ENCODE measurements at places on chromosomes 3 and 15. TPM values are rescaled to one million over a fixed set of nuclear protein-coding genes. Genes with fewer than 3 reads are reported as not detected.
A peak's percentile ranks its signal among the peaks of the same experiment; 100 is the strongest.

- H3K4me1 ChIP-seq = peaks cover 19% of the 10 kb centered on the region
- peaks cover 52% of the 10 kb centered on the region for H3K36me3 ChIP-seq
- H3K27me3 ChIP-seq = no peaks in the 10 kb centered on the region
- H3K4me3 ChIP-seq = no peak overlapping the region
Observed at GRCh38 chr15:96262549-96263489, 67.7 kb upstream of the NR2F2 start.

GRCh38 chr3:195012100-195012499 lies 258.9 kb downstream of the XXYLT1 start:
- DNase-seq = no peak
- no peak overlapping the region for H3K27ac ChIP-seq
- no peak overlapping the region for H3K4me3 ChIP-seq
- no peaks in the 10 kb centered on the region for H3K36me3 ChIP-seq
- H3K27me3 ChIP-seq = peaks cover 28% of the 10 kb centered on the region

DNA sequence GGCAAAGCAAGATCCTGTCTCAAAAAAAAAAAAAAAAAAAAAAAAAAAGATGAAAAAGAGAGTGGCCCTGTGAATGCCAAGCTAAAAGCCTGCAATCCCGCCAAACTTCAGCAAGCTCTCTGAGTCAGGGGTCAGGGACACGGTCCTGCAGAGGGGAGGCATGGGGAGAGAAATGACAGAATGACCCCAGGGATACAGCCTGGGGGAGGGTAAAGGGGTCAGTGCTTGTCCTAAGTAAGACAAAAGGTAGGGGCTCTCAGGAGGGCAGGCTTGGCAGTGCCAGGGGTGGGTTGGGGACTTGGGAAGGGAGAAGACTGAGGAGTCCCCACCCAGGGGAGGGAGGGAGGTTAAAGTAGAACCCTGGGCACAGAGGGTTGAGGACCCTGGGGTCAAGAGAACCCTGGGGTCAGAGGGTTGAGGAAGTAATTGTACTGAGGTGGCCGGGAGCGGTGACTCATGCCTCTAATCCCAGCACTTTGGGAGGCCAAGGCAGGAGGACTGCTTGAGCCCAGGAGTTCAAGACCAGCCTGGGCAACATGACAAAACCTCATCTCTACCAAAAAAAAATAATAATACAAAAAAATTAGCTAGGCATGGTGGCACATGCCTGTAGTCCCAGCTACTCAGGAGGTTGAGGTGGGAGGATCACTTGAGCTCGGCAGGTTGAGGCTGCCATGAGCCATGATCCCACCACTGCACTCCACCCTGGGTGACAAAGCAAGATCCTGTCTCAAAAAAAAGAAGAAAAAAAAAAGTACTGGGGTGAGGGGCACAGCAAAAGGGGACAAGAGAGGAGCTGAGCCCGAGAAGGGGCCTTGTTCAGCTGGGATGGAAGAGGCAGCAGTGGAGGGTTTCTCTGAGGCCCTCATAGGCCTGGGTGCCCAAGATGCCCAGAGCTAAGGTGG lies 5.2 kb upstream of the SEMA3B start:
- H3K36me3 ChIP-seq = no peaks in the 10 kb centered on the region
- no peaks in the 10 kb centered on the region for H3K27me3 ChIP-seq
- H3K4me1 ChIP-seq = peaks cover 78% of the 10 kb centered on the region
- DNase-seq = no peak
- H3K4me3 ChIP-seq = no peak overlapping the region

Gene SLC12A8
- total RNA-seq = 2.0 TPM

DNA sequence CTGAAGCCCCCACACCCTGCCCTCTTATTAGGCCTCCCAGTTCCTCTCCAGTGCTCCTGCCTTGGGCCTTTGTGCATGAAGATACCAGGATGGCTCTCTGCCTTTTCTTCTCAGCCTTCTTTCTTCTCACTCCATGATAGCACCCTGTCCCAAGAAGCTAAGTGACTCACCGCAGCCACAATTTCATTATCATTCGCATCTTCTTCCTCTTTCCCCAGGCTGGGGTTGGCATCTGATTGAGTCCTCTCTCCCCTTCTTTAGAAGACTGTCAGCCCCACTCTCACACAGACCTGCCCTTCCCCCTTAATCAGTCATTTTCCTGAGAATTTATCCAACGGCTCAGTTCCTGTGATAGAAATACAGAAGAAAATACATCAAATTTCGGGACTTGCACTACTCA lies 102.0 kb downstream of the STAC start:
- H3K36me3 ChIP-seq = peaks cover 2% of the 10 kb centered on the region
- peaks cover 3% of the 10 kb centered on the region for H3K27me3 ChIP-seq
- H3K4me1 ChIP-seq = no peaks in the 10 kb centered on the region

- H3K27me3 ChIP-seq = no peaks in the 10 kb centered on the region
- H3K27ac ChIP-seq = no peak overlapping the region
- no peaks in the 10 kb centered on the region for H3K36me3 ChIP-seq
- DNase-seq = no peak
- H3K4me3 ChIP-seq = no peak overlapping the region
- H3K4me1 ChIP-seq = peaks cover 44% of the 10 kb centered on the region
Observed at GRCh38 chr15:29669823-29670222, 152.4 kb downstream of the TJP1 start.

GRCh38 chr15:91142106-91142744 lies 42.2 kb downstream of the SV2B start:
- H3K4me3 ChIP-seq = no peak overlapping the region
- no peaks in the 10 kb centered on the region for H3K36me3 ChIP-seq
- H3K4me1 ChIP-seq = no peaks in the 10 kb centered on the region
- H3K27me3 ChIP-seq = peaks cover 2% of the 10 kb centered on the region
- H3K27ac ChIP-seq = no peak overlapping the region
- no peak for DNase-seq

DNA sequence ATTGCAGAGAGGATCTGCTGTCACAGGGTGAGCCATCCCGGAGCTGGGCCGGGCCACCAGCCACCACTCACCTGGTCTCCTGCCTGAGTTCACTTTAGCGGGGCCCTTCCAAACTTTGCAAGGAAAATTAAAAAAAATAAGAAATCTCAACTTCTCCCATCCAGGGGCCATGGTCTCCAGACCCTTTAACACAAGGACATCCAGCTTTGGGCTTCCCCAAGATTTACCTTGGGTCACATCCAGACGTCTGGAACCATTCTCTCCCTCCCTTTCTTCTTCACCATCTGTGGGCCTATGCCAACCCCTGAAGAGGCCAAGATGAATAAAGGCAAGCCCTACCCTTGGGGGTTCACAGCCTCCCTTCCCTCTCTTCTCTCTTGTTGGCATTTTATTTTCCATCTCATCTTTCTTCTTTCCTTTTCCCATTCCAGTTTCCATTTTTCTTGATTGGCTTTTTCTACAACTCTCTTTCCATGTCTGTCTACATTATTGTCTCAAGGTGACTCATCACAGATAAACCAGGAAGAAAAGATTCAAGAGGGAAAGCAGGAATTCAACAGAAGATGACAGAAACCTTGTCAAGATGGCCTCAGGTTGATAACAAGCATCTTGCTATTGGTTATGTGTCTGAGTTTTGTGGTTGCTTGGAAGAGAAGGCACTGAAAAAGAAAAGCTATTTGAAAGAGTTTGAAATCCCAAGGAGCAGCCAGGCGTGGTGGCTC lies 49.5 kb downstream of the ITGA11 start:
- H3K36me3 ChIP-seq = peaks cover 56% of the 10 kb centered on the region
- peak; percentile 53 for DNase-seq
- H3K27me3 ChIP-seq = no peaks in the 10 kb centered on the region
- peak overlapping the region; percentile 12 for H3K4me3 ChIP-seq
- peaks cover 78% of the 10 kb centered on the region for H3K4me1 ChIP-seq

DNA sequence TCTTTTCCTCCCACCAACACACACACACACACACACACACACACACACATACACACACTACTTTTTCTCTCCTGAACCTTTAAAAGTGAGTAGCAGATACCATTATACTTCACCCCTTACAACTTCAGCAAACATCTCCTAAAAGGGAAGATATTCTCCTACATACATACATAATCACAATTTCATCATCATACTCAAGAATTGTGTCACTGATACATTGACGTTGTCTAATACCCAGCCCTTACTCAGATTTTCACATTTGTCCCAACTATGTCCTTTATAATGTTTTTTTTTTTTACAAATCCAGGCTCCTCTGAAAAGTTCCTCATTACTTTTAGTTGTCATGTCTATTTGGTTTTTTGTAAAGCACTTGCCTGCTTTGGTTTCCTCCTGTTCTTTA lies 18.5 kb downstream of the ABHD6 start:
- no peak for DNase-seq
- H3K36me3 ChIP-seq = peaks cover 12% of the 10 kb centered on the region
- H3K27me3 ChIP-seq = no peaks in the 10 kb centered on the region
- no peak overlapping the region for H3K4me3 ChIP-seq
- H3K27ac ChIP-seq = no peak overlapping the region

- peaks cover 3% of the 10 kb centered on the region for H3K36me3 ChIP-seq
- peaks cover 7% of the 10 kb centered on the region for H3K27me3 ChIP-seq
- peaks cover 21% of the 10 kb centered on the region for H3K4me1 ChIP-seq
- no peak for DNase-seq
Observed at GRCh38 chr3:93843981-93844380, 129.7 kb downstream of the PROS1 start.

Gene SCAANT1
- not detected for total RNA-seq

- no peak overlapping the region for H3K27ac ChIP-seq
- no peak overlapping the region for H3K4me3 ChIP-seq
- H3K36me3 ChIP-seq = no peaks in the 10 kb centered on the region
- H3K27me3 ChIP-seq = no peaks in the 10 kb centered on the region
Observed at GRCh38 chr3:111610189-111610588, 15.0 kb upstream of the ZBED2 start.

Gene MKRN2OS
- total RNA-seq = not detected

Gene DMXL2
- 27.4 TPM for total RNA-seq

Gene TMEM45A
- 29.1 TPM for total RNA-seq

- H3K27me3 ChIP-seq = no peaks in the 10 kb centered on the region
- no peak overlapping the region for H3K4me3 ChIP-seq
Observed at GRCh38 chr3:4795905-4796304, 183.3 kb upstream of the BHLHE40 start.

Gene ADGRG7
- total RNA-seq = not detected

DNA sequence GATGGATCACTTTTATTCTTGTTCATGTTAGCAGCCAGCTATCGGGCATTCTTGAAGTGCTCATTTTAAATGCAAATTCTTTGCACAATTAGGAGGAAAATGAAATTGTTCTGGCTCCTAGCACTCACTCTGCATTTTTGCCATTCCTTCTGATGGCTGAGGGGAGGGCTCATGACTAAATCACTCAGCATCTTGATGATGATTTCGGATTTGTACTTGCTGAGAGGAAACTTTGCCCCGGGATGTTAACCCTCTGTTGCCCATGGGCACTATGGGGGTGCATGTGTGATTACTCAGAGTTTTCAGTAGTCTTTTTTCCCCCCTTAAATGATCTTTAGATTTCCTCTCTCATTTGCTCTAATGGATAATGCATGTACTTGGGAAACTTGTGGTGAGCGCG lies 299.6 kb upstream of the C2CD4B start:
- no peaks in the 10 kb centered on the region for H3K27me3 ChIP-seq
- H3K4me1 ChIP-seq = peaks cover 29% of the 10 kb centered on the region
- no peak for DNase-seq
- peak overlapping the region; percentile 73 for H3K4me3 ChIP-seq
- peak overlapping the region; percentile 68 for H3K27ac ChIP-seq

DNA sequence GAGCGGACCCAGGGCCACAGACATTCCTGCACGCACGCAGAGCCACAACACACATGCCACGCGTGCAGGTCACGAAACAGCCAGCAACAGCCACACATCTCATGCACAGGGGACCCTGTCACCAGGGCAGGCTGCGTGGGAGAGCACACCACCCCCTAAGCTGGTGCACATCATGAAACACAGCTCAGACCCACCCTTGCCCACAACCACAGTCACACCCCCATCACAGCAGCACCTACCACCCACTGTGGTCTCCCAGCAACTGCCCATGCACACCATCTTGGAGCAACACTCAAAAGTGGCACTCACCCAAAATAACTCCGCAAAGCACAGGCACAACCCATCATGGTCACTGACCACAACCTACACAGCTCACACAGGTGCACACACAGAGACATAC lies 75.7 kb downstream of the OCA2 start:
- H3K4me1 ChIP-seq = peaks cover 9% of the 10 kb centered on the region
- H3K4me3 ChIP-seq = no peak overlapping the region
- H3K27ac ChIP-seq = no peak overlapping the region
- H3K36me3 ChIP-seq = no peaks in the 10 kb centered on the region

GRCh38 chr3:182258538-182259177 lies 534.6 kb upstream of the ATP11B start:
- H3K27me3 ChIP-seq = peaks cover 35% of the 10 kb centered on the region
- no peak for DNase-seq
- H3K4me3 ChIP-seq = no peak overlapping the region
- H3K36me3 ChIP-seq = no peaks in the 10 kb centered on the region

Gene RBP2
- total RNA-seq = not detected

DNA sequence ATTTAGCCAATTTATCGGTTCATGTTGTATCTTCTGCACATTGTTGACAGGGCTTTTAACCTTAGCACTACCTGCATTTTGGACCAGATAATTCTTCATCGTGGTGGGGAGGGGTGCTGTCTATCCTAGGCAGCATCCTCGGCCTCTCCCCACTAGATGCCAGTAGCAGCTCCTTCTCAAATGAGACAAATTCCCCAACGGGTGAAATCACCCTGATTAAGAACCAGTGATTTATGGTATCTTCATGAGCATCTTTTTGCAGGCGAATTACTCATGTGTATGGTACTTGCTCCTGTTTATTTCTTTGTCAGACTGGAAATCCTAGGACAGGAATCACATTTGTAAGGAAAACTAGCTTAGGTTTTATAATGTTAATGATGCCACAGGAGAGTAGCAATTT lies 68.0 kb downstream of the C3orf70 start:
- H3K27me3 ChIP-seq = no peaks in the 10 kb centered on the region
- no peak overlapping the region for H3K27ac ChIP-seq
- DNase-seq = no peak
- peaks cover 3% of the 10 kb centered on the region for H3K36me3 ChIP-seq
- H3K4me1 ChIP-seq = peaks cover 7% of the 10 kb centered on the region
- H3K4me3 ChIP-seq = no peak overlapping the region

GRCh38 chr3:71061581-71061980 lies 521.9 kb downstream of the FOXP1 start:
- no peaks in the 10 kb centered on the region for H3K36me3 ChIP-seq
- no peak overlapping the region for H3K4me3 ChIP-seq
- DNase-seq = no peak
- no peaks in the 10 kb centered on the region for H3K27me3 ChIP-seq

- peak overlapping the region; percentile 57 for H3K27ac ChIP-seq
- no peak overlapping the region for H3K4me3 ChIP-seq
- H3K36me3 ChIP-seq = no peaks in the 10 kb centered on the region
- H3K4me1 ChIP-seq = peaks cover 20% of the 10 kb centered on the region
Observed at GRCh38 chr15:36109943-36110658, 469.3 kb upstream of the CDIN1 start.

- H3K27me3 ChIP-seq = no peaks in the 10 kb centered on the region
- H3K4me3 ChIP-seq = no peak overlapping the region
- no peak overlapping the region for H3K27ac ChIP-seq
- H3K36me3 ChIP-seq = peaks cover 7% of the 10 kb centered on the region
- DNase-seq = no peak
- H3K4me1 ChIP-seq = peaks cover 24% of the 10 kb centered on the region
Observed at GRCh38 chr3:15974647-15975046, 176.9 kb upstream of the ANKRD28 start.

All from osteocyte (in vitro differentiated cells).